CD8-positive, alpha-beta memory T cell (primary cell): ENCODE measurements at places on chromosomes 13 and 19. TPM values are rescaled to one million over a fixed set of nuclear protein-coding genes. Genes with fewer than 3 reads are reported as not detected.

DNA sequence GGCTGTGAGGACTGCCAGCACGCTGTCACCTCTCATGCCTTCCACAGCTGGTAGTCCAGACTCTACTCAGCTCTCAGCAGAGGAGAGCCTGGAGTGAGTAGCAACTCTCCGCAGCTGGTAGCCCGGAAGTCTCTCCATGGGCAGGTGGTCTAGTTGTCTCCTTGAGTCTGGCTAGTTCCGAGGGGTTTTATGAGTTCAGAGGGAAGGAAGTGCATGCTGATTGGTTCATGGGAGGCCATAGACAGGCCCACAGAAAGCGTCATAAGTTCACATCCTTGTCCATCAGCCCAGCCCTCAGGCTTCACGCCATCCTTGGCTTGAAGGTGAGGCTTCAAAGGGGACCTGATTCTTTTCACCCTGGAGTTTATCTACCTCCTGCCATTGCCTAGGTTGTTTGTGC is 2662.4 kb upstream of the PCDH20 start:
- H3K4me1 ChIP-seq: no peaks in the 10 kb centered on the region
- H3K4me3 ChIP-seq: no peak overlapping the region

- no peaks in the 10 kb centered on the region for H3K36me3 ChIP-seq
- no peaks in the 10 kb centered on the region for H3K4me1 ChIP-seq
- peak; percentile 21 for DNase-seq
These were observed 44.8 kb upstream of the ALOX5AP start for GRCh38 chr13:30690282-30691188.

- H3K27me3 ChIP-seq: no peaks in the 10 kb centered on the region
- no peak overlapping the region for H3K4me3 ChIP-seq
- H3K36me3 ChIP-seq: no peaks in the 10 kb centered on the region
- H3K27ac ChIP-seq: no peak overlapping the region
These were observed 32.9 kb upstream of the KCTD15 start for GRCh38 chr19:33763633-33764371.

DNA sequence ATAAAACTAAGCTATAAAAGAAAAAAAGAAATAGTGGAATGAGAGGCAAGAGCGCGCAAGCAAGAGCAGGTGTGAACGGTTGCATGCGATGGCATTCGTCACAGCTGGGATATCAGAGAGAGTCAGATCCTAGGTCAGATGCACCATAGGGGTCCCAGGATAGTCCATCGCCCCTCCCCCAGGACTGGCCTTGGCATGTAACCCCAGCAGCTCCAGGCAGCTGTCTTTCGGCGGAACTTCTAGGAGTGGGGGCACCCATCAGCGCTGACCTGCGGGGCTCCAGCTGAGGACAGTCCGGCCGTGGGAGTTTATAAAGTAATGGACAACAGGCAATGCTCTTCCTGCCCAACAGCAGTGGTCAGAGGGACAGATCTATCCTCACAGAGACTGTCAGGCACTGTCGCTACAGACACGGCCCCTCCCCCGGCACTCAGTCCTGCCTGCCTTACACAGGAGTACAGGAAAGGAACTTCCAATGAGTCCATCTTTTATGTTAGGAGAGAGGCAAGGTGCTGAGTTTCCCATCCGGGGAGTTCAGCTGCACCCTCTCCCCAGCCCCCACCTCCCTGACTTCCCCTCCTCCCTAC is 1.4 kb downstream of the SIAH3 start:
- peaks cover 4% of the 10 kb centered on the region for H3K27me3 ChIP-seq
- no peak overlapping the region for H3K27ac ChIP-seq
- H3K4me3 ChIP-seq: peak overlapping the region; percentile 65
- H3K36me3 ChIP-seq: no peaks in the 10 kb centered on the region

Gene IGFL3
- total RNA-seq: not detected
